ENCODE measurements at places on chromosomes 11 and 22.

GRCh38 chr22:42367980-42368378 lies 64.2 kb downstream of the NFAM1 start:
- DNase-seq, result no peak

- DNase-seq, result no peak
Measured at GRCh38 chr11:69691463-69691862, 12.4 kb downstream of the FGF19 start.

- no peak for DNase-seq
Measured at GRCh38 chr11:120238968-120239620, 846 bp upstream of the POU2F3 start.

DNA sequence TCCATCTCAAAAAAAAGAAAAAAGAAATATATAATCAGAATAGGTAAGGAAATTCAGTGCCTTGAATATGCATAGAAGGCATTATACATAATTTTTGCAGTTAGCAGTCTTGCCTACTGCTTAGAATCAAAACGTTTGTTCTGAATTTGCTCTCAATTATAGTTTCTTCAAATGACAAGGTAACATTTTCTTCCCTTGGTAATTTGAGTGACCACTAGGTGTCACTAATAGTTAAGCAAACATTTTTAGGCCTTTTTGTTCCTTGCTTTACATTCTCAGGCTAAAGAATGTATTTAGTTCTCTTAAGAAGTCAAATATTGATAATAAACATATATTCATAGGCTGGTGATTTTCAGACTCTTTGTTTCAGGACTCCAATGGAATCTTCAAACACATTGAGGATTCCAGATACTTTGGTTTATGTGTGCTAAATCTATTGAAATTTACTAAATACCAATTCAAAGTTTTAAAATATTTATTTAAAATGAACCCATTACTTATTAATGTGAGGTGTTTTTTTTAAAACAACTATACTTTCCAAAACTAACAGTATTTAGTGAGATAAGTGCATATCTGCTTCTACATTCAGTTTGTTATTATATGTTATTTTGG lies 55.0 kb upstream of the DEPDC7 start:
- peak; percentile 74 for DNase-seq

DNA sequence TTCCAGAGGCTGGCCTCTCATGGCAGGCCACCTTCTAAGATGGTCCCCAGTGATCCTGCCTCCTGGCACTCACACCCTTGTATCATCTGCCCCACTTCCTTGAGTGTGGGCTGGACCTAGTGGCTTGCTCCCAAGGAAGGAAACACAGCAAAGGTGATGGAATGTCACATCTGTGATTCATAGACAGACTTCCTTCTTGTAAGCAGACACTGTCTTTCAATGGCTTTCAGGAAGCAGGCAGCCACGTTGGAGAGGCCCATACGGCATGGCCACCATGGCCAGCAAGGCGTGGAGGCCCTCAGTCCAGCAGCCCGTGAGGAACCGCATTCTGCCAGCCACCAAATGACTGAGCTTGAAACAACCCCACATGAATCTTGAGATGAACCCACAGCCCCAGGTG lies 11.3 kb downstream of the LMO1 start:
- no peak for DNase-seq

DNA sequence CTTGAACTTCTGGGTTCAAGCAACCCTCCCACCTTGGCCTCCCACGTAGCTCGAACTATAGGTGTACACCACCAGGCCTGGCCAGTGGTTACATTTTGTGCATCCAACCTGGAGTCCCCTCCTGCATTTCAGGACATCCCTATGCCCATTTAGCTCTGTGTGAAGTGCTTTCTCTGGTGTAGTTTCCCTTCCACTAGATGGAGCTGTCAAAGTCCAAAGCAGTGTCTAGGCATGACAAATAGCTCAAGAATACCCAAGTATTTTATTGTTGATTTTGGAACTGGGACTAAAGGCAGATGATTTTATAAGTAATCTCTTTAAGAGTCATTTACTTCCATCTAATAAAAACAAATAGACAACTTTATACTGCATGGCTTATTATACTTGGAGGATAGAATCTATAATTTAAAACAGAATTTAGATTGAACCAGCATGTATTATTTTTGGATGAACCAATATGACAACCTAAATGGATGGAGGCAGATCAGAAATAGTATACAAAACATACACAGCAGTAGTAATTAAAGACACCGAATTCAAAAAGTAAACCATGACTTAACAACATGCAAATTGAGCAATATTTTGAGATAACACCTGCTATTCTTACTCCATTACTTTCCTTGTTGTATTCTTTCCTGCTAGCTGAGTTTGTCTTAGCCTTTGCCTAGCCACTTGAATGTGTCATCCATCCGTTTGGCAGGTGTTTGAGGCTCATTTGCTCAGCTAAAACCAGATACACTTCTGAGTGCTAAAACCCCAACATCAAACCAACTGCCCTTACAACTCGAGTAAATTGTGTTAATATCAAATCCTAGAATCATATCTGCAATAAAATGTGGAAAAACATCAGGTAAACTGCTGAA lies 37.7 kb downstream of the EIF4ENIF1 start:
- DNase-seq, result peak; percentile 46

DNA sequence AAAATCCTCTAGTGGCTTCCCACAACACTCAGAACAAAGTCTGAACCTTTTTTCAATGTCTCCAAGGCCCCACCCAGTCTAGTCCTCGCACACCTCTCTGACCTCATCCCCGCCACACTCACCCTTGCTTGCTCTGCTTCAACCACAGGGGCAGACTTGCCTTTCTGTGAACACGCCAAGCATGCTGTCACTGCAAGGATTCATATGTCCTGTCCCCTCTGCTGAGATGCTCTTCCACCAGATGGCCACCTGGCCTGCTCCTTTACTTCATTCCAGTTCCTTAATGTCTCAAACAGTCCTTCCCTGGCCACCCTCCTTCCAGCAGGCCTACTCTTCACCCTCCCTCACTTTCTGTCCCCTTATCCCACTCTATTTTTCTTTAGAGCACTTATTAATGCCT lies 60.6 kb upstream of the ARHGAP20 start:
- no peak for DNase-seq

- peak; percentile 61 for DNase-seq
Measured at GRCh38 chr11:326842-327580, 6.4 kb upstream of the IFITM3 start.

Data from Kasumi-1 (cell line).